ENCODE measurements at places on chromosomes 1 and 21. TPM values are rescaled to one million over a fixed set of nuclear protein-coding genes. Genes with fewer than 3 reads are reported as not detected.

GRCh38 chr1:223849352-223850254, 3.9 kb upstream of the TP53BP2 start:
- no peak for DNase-seq

GRCh38 chr21:45178070-45178608, 103.8 kb downstream of the ADARB1 start:
- no peak for DNase-seq

DNA sequence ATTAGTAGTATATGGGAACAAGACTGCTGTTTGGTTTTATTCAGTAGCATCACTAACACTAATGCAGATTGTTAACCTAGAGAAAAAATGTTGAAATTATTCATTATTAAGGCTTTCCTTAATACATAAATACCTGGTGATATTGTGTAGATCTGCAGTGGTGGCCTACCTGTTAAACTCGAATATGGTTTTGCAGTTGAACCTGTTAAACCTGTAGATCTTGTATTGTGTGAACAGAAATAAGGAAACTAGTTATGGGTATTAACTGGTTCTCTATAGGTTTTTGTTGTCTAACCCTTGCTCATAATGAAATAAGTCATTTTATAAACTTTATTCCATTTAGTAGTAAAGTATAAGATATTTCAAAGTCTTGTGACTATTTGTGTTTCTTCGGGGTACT, 23.9 kb downstream of the PKN2 start:
- no peak for DNase-seq

DNA sequence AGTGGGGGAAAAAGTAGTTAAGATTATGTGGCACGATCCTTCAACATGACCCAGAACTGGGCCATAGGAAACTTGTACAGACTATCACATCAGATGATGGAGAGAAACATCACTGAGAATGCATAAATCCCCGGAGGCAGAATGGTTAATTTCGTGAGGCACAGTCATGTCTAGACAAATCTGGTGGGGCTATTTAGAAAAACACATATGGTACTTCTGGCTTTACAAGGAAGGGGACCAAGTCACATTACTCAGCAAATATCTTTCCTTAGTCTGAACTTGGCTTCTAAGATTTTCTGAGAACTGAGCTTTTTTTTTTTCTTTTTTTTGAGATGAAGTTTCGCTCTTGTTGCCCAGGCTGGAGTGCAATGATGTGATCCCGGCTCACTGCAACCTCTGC, 9.2 kb upstream of the UQCRHL start:
- DNase-seq: no peak

Gene SMCP
- not detected for total RNA-seq
